ENCODE measurements at places on chromosomes 13 and 19.

DNA sequence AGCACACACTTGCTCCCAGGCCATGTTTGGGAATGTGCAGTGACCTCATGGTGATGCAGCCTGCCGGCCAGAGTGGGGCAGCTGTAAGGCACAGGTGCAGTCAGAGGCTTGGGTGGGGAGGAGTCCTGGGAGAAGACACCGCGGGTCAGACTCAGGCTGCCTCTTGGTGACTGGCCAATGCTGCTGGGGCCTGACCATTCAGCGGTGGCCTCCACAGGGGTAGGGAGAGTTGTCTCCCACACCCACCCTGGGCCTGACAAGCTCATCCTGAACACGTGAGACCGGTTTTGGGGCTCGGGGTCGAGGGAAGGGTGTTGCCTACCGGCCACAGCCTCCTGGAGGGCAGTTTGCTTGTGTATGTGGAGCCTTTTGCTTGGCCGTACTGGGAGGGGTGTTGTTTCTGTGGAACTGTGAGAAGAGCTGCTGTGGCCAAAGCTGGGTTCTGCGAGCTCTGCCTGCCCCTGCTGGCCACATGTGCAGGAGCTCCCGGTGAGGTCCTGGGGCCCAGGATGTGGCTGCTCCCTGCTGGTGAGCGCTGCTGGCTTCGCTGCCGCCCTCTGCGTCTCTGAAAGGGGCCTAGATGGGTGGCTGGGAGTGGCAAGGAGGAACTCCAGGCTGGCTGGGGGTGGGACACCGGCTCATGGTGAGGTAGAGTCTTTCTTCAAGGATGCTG, 22.1 kb downstream of the UPF1 start:
- DNase-seq, result no peak

GRCh38 chr13:30364133-30364532, 56.8 kb upstream of the KATNAL1 start:
- no peak for DNase-seq

GRCh38 chr13:49858178-49858856, 65.8 kb upstream of the KPNA3 start:
- DNase-seq, result no peak

DNA sequence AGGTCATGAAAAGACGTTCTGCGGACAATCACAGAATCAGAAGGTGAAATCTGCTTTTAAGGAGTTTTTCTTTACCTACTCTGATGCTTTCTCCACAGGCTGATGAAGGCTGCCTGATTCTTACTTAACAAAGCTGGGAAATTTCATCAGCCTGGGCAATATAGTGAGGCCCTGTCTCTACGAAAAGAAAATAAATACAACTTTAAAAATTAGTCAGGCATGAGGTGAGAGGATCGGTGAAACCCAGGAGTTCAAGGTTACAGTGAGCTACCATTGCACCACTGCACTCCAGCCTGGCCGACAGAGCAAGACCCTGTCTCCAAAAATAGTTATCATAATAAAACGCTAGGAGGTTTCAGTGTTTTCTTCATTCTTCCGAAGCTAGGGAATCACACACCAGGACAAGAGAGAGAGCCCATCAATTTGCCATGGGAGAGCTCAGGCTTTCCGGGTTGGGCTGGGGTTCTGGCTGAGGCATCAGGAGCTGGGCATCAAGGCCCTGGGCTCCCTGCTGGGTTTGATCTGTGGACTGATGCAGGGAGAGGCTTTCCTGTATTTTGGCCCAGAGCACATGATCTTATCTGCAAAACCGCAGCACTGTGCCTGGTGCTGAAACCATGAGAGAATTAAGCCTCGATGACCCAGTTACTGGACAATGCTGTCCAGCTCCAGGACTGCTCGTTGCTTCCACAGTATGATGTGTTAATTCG, 25.1 kb upstream of the CEBPG start:
- no peak for DNase-seq

DNA sequence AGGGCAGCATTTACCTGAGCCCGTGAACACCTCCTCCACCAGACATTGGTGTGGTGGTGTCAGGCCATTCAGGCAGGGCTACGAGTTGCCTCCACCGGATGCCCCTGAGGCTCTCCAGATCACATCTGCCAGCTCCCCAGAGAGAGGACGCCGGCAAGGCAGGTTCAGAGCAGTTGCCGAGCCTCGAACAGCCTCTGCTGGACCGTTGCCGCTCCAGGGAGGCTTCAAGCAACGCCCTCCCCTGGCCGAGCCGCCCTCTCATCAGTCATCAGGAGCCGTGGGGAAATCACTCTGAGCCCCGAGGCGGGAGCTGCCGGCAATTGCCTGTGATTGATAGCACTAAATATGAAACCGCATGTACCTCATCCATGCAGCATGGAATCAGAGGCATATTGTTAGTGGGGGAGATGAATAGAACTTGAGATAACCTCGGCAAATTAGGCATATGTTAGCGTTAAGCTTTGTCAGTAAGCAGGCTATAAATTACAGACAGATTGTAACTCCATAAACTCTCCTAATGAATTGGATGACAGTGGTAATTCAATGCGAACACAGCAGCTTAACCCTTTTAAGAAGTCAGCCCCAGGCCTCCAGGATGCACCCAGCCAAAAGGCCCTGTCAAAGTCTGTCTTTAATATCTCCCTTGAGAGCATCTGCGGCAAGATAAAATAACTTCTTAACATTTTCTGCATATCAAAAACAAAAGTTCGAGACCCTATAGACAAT, 29.8 kb upstream of the SPACA7 start:
- peak; percentile 46 for DNase-seq

DNA sequence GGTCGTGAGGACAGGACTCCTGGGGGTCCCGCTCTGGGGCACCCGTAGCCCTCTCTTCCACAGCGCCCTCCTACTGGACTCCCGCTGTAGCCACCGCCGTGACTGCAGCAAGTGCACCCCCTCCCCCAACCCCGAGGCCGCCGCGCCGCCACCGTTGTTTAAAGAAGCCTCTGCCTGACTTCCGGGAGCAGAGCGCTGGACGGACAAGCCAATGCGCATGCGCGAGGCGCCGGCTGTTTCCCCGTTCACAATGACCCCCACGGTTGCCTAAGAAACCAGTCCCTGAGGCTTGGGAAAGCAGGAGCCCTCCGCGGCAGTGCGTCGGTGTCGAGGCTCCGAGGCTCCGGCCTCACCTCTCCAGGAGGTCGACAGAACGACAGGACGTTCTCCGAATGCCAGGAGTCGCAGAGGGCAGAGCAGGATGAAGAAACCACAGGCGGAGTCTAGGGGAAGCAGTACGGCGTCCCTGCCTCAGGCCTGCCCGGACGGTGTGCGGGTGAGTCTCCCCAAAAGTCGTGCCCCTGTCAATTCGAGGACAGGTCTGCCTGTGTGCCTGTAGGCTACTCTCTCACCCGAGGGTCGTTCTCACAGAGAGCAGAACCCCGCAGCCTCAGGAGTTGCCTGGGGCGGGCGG, 70.5 kb upstream of the ZNF420 start:
- DNase-seq, result no peak

DNA sequence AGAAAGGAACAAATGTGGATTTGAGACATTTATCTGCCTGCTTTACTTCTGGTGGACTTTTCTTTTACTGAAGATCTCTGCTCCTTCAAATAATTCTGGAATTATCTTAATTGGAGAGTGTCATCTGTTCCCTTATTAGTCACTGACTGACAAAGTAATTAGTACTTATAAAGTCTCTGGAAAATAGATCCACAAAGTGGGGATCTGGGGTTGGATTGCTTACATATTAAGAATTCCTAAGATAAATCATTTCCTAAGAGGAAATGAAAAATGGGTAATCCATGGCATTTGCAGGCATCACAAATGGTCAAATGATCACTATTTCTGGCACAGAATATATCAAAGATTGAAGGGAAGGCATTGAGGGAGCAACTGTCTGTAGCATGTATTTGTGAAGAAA, 137.4 kb upstream of the SLITRK5 start:
- DNase-seq, result no peak

DNA sequence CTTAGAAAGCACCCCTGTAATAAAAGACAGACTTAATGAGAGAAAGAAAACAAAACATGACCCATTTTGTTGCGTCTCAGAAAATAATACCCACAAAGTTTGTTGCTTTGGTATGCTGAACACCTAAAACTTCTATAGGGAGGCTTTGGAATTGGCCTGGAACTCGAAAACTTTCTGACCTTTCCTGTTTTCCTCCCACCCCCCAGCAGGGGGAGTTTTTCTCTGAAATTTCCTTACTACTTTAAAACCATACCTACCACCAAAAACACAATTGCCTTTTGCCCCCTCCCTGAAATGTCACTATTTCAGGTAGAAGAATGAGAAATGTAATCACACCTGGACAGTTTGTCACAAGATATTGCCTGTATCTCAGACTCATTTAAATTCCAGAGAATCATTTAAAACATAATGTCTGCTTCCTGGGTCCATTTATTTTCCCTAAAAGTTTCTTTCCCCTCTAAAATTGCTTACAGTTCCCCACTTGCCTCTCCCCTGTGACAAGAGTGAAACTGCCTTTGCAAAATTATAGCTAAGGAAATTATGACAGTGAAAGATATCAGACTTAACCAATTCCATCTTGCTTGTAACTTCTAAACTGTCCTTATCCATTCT, 2700.2 kb downstream of the PCDH9 start:
- DNase-seq, result peak; percentile 74

GRCh38 chr13:112579310-112579843, 8.6 kb downstream of the TUBGCP3 start:
- DNase-seq, result no peak

DNA sequence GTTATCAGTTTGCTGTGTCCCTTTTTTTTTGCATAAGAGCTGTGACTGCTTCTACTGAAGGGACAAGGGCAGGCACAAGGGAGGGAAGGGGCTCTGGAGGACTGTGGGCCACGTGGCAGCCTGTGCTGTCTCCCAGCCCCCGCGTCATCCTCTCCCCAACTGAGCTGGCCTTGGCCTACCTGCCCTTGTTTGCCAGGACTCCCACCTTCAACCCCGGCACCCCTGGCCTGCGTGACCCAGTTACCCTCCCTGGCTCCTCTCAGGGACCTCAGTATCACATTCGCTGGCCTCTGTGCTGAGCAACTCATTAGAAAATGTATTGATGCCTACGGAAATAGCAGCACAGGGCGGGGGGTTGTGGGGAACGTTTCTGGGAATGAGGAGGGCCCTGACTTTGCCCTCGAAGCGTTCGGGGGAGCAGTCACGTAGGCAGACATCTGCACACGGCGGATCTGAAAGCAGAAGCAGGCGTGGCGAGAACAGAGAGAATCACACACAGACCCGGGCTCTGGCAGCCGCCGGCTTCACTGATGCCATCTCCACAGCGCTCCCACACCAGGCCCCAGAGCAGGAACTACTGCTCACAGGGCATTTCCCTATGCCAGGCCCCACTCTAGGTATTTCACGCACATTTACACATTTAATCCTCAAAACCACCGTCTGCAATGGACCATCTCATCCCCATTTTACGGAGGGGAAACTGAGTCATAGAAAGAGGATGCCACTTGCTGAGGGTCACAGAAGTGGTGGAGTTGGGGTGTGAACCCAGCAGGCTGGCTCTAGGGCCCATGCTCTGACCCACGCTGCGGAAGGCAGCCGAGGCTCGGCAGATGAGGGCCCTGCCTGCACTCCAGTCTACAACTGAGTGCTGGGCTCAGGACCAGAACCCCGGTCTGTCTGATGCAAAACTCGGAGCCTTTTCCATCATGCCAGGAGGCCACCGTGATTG, 5.7 kb upstream of the ATF5 start:
- no peak for DNase-seq

GRCh38 chr19:49844138-49845095, 6.5 kb upstream of the PTOV1 start:
- DNase-seq, result no peak

DNA sequence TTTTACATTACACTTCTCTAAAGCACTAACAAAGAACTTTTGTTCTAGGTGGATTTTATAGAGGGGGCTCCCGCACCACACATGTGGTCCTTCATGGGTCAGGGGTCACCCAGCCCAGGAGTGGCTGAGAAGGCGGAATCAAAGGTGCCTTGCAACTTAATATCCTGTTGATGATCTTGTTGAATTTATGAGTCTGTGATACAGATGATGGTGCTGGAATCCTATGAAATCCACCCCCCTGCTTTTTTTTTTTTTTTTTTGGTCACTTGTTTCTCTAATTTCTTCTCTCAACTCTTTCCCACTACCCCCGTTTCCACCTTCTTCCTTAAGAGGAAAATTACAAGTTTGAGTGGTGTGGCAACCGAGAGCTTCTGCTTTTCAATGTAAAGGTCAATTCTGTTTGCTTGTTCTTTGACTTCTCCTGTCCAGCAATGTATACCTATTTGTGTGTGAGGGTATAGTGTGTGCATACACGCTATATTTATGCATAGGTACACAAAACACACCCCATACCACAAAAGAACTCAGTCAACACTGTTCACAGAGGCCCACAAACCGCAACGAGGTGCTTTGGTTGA, 4.2 kb upstream of the ZIC2 start:
- DNase-seq, result no peak

- DNase-seq, result no peak
Observed at GRCh38 chr13:26619358-26619757, 61.9 kb downstream of the WASF3 start.

DNA sequence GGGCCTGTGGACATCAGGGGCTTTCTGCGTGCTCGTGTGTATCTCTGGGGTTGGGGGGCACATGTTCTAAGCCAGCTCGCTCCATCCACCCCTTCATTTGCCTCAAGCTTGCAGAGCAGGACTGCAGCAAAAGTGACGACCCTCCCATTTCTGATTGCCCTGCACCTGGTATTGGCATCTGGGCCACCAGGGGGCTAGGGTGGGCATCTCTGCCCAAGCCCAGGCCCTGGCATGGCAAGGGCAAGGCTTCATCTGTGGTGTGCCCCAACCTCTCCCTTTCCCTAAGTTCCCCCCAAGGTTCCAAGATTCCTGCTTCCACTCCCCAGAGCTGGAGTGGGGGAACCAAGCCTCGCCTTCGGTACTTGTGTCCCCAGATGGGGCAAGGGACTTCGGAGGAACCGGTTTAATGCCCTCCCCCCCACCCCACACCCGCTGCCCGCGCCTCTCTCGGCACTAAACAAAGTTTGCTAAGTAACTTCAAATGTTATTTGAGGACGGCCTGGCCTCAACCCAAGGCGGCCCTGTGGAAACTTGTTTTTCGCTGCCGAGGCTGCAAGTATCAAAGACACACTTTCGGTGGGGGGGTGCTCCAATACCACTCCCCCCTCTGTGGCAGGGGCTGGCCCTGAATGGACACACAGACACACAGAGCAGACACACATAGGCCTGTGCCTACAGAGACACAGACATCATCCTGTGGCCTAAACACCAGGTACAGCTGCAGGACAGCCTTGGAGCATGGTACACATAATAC, 12.2 kb downstream of the NFIX start:
- DNase-seq, result no peak

GRCh38 chr19:16398530-16399249, 73.1 kb downstream of the EPS15L1 start:
- no peak for DNase-seq

- DNase-seq, result no peak
Observed at GRCh38 chr13:29855784-29856183, 5.4 kb upstream of the UBL3 start.

All from HEK293T (cell line).